HCT116 (cell line): ENCODE measurements at places on chromosomes 3 and 15.

DNA sequence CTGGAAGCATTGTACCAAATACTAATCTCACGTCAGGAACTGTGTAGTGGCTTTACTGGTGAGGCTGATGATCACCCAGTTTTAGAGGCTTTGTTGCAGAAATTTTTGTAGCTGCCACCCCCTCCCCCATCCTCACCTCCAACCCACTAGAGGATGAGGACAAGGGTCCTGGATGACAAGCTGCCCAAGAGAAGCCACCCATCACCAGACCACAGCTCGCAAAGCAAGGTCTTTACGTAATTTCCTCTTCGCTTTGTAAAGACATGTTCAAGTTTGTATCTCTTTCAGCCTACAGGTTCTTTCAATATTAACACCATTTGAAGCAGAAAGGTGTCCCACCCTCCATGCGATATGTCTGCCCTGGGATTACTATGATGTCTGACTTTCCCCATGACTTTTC lies 74.2 kb downstream of the LDHAL6B start:
- no peak for DNase-seq

GRCh38 chr3:115187149-115187757 lies 40.2 kb upstream of the ZBTB20 start:
- DNase-seq, result no peak

DNA sequence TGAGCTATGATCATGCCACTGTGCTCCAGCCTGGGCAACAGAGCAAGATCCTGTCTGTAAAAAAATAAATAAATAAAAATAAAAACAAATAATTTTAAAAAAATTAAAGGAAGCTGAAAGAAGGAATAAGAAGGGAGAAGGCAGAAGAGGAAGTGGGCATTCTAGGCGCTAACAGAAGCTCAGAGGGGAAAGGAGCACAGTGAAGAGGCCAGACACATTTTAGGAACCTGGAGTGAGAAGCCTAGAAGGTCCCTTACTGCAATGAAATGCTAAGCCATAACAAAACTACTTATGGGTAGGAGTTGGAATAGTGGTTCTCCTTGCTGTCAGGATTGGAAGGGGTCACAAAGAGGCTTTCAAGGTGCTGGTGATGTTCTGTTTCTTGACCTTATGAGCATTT lies 64.0 kb downstream of the ITGB5 start:
- no peak for DNase-seq

- DNase-seq, result no peak
Observed at GRCh38 chr3:151919030-151919328, 45.5 kb downstream of the SUCNR1 start.

DNA sequence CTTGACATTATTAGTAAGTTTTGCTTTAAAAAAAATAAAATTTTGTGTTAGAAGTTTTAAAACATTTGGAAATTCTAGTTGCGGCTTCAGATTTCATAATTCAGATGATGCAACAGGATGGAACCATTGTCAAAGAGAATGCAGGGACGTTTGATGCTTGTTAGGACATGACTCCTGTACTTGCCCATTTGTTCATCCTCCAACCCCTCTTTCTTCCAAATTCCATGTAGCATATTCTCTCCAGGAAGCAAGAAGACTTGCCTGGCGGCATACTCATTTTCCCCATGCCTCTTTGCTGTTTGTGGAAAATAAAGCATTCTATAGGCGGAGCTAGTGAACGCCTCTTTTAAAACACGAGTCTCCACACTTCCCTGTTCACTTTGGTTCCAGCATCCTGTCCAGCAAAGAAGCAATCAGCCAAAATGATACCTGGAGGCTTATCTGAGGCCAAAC lies at the start of gene CSTA:
Gene CSTA, plus strand, starts transcription at position 378 of the 453 bp plus-strand sequence. Its CDS starts 45 bp downstream, at position 423.
- DNase-seq, result no peak

GRCh38 chr15:42149493-42150218 lies 6.8 kb downstream of the PLA2G4F start:
- DNase-seq, result no peak

GRCh38 chr3:39126532-39127071 lies 19.1 kb downstream of the TTC21A start:
- DNase-seq, result no peak

GRCh38 chr15:23690015-23690414 lies 2.9 kb upstream of the NDN start:
- DNase-seq, result no peak

DNA sequence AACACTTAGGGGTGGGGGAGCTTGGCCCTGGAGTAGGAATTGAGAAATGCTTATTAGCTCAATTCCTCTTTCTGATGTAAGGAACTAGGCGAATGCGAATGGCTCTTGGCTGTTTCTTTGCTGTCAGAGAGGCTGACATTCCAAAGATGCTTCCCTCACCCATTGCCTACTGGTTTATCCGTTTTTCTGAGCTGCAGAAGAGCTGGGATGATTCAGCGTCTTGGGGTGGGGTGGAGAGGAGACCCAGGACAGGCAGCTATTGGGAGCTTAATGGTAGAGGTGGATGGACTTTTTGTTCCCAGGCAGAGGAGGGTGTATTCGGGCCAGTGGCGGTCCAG lies 9.8 kb downstream of the PLEKHO2 start:
- no peak for DNase-seq
